Activated naive CD4-positive, alpha-beta T cell treated with anti-CD3 and anti-CD28 coated beads, Interleukin-2, amount 50 U/mL, for 72 hours (primary cell): ENCODE measurements at places on chromosomes 6 and 20.

- DNase-seq, result no peak
Measured at GRCh38 chr6:87875781-87876180, 171.9 kb upstream of the SPACA1 start.

- no peak for DNase-seq
Measured at GRCh38 chr20:40687384-40688128, 1.5 kb downstream of the MAFB start.

GRCh38 chr6:92044312-92044711 lies 1375.0 kb downstream of the EPHA7 start:
- DNase-seq, result no peak

DNA sequence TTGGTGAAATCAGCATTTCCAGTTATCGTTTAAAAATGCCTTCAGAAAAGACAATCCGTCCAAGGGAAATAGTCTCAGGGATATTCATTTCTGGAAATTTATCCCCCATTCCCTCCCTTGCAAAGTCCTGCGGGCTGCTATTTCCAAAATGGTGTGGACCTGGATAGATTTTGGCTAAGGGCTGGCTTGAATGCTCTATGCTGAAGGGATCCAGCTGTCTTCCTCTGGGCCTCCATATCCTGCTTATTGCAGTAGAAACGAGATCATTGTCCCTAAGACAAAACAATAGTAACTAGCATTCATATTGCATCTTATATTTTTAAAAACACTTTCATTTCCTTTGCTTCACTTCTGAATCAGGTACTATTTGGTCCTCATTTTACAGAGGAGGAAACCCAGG lies 129.9 kb downstream of the ANKRD60 start:
- no peak for DNase-seq

- peak; percentile 78 for DNase-seq
Measured at GRCh38 chr20:46132705-46133120, 14.6 kb downstream of the CD40 start.

GRCh38 chr6:53641348-53641747 lies 24.2 kb downstream of the KLHL31 start:
- no peak for DNase-seq
